CD8-positive, alpha-beta T cell (primary cell): ENCODE measurements at places on chromosomes 11 and 22.

GRCh38 chr11:60914633-60915247 lies 782 bp downstream of the TMEM109 start:
- DNase-seq: peak; percentile 40

- peak; percentile 63 for DNase-seq
These were observed 35.0 kb upstream of the PRAME start for GRCh38 chr22:22593964-22594656.

DNA sequence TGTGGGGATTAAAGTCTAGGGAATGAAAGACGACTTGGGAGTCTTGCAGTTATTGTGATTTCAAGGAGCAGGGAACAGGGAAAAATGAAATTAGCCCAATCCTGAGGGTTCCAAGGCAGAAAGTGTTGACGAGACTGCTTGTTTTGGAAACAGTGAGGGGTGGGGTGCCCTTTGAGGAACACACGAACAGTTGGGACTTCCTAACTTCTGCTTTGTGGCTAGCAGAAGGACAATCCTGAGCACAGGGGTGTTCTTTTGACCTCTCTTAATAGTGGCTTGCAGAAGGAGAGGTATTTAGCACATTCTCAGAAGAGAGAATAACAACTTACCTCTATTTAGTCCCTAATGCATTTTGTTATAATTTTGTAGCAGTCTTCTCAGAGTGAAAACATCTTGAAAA lies 545.9 kb upstream of the ARHGAP42 start:
- no peak for DNase-seq

DNA sequence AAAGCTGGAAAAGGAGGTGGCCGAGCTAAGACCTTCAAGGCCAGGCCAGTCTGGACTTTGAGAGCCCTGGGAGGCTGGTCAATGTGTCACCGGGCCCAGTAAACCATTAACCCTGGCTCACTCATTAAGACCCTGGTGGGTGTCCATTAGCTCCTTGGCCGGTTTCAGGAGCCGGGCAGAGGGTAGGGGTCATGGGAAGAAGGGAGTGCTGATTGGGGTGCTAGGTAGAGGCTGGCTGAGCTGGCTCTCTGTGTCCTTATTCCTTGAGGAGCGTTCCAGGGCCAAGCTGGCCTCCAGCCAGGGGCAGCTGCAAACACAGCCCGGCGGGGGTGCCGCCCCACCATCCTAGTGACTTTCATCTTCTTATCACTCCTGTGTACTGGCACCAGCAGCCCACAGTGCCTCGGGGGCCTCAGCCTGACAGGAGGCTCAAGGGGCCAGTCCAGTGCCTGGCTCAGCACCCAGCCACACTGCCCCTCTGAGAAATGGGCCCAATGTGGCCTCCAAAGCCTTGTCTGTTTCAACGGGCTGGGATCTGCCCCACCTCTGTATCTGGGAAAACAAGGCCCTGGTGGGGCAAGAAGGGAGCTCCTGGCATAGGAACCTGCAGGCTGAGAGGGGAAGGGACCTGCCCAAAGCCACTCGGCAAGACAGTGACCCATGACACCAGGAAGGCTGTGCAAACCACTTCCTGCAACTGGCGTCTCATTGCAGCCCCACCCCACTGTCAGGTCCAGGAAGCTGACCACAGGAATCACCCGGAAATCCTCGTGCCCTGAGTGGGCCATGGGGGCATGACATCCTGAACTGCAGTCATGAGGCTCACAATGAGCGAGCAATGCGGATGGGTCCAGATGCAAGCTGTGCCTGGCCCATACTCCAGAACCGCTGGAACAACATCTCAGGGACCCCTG lies 15.1 kb upstream of the RGL4 start:
- no peak for DNase-seq

GRCh38 chr11:94574193-94574961 lies 7.2 kb downstream of the PIWIL4 start:
- DNase-seq: no peak
